ENCODE measurements at places on chromosomes 1 and 21.
A peak's percentile ranks its signal among the peaks of the same experiment; 100 is the strongest.

- DNase-seq, result no peak
These were observed 20.5 kb downstream of the RCSD1 start for GRCh38 chr1:167650269-167651160.

GRCh38 chr1:205122489-205122882 lies 708 bp upstream of the RBBP5 start:
- no peak for DNase-seq

GRCh38 chr21:46100426-46100825 lies 2.5 kb downstream of the COL6A2 start:
- no peak for DNase-seq

DNA sequence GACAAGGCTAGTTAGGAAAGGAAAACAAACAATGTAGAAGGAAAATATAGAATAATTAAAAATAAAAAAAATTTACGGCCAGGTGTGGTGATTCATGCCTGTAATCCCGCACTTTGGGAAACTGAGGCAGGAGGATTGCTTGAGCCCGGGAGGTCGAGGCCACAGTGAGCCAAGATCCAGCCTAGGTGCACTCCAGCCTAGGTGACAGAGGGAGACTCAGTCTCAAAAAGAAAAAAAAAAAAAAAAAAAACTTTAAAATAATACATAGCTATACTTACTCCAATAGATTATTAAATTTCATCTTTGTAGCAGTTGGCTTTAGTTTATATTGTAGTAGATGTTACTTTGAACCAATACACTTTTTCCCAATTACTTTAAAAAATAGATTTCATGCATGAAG lies 32.0 kb downstream of the LIN9 start:
- DNase-seq, result no peak

DNA sequence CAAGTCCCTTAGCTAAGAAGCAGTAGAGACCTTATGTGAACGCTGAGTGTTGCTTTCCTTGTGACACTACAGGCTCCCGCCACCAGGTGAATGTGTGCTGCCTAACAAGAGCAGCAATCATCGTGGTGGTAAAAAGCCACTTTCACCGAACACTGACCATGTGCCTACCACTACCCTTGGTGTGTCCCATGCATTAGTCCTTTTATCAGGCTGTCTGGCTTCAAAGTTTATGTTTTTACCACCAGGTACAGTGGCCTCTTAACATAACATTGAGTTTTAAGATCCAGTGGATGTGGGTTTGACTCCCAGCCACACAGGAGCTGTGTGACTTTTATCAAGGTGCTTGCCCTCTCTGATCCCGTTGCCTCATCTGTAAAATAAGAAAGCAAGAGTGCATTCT lies 1.7 kb downstream of the C1QB start:
- DNase-seq, result no peak

DNA sequence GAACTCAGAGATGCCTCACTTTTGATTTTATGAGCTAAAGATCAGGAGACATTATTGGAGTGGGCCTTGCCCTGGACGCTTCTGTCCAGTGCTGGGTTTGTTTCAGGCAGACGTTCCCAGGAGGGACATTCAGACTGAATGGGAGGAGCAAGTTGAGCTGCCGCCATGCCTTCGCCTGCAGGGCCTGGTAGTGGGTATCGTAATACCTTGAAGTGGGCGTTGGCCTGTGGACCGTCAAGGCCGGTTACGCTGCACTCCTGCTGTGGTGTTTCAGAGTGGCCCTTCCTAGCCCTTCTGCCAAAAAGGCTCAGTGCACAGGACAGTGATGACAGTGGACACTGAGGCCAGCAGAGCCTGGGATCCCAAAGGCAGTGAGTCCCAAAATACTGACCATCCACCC lies 1.6 kb downstream of the FAM3B start:
- no peak for DNase-seq

GRCh38 chr1:151134991-151135390 lies 11.4 kb downstream of the SEMA6C start:
- no peak for DNase-seq

DNA sequence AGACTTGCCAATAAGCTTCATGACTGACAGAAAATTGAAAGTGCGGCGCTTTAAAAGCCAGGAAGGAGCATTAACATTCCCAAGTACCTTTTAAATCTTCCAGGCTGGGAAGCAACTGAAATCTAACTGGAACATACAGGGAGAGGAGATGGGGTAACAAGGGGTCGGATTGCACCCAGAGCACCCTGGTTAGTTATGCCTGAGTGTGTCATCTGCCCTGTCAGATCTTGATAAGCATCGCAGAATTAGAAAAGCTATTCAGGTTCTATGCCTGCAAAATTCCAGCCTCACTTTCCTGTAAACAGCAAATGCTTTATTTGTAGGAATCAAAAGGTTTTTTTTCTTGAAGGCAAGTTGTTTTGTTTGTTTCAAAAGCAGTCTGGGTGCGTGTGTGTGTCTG lies 58.5 kb downstream of the SERBP1 start:
- no peak for DNase-seq

GRCh38 chr1:150546294-150546937 lies 2.8 kb upstream of the ADAMTSL4 start:
- no peak for DNase-seq

DNA sequence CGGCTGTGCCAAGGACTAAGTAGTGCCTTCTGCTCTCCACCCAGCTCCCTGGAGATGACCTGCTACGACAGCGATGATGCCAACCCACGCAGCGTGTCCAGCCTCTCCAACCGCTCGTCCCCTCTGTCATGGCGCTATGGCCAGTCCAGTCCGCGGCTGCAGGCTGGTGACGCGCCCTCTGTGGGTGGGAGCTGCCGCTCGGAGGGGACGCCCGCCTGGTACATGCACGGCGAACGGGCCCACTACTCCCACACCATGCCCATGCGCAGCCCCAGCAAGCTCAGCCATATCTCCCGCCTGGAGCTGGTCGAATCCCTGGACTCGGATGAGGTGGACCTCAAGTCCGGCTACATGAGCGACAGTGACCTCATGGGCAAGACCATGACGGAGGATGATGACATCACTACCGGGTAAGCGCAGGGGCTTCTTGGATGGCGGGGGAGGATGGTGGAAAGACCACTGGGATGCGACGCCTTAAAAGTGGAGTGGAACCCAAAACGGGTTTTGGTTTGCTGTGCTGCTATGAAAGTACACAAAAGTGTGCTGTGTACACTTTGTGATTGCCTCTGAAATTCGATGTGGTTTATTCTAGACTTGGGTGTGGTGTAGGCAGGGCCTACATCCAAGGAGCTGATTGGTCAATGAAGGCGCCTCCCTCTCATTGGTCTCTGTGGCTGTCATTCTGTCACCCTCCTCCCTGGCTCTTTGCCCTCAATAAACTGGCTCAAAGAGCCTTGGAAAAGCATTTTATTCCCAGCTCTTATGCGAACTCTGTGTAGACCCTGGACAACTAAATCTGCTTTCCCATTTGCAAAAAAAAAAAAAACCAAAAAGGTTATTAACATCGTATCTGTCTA lies 110.4 kb upstream of the IPO9 start:
- DNase-seq, result no peak

- no peak for DNase-seq
These were observed 10.7 kb downstream of the PLA2G5 start for GRCh38 chr1:20080441-20081352.

DNA sequence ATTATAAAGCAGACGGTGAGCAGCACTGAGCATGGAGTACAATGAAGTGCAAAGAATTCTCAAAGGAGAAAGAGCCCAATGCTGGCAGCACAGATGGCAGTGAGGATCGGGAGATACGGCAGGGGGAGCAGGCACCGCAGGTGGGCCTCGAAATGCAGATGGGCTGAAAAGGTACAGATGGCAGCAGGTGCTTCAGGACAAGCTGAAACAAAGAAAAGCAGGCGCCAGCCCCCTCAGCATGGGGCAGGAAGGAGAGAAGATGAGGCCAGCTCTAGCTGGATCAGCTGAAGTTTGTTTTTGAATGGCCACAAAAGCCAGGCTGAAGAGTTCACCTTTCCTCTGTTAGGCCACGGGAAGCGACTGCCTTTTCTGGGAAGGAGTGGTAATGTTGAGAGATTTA lies 7.7 kb downstream of the CFAP298 start:
- DNase-seq, result no peak

DNA sequence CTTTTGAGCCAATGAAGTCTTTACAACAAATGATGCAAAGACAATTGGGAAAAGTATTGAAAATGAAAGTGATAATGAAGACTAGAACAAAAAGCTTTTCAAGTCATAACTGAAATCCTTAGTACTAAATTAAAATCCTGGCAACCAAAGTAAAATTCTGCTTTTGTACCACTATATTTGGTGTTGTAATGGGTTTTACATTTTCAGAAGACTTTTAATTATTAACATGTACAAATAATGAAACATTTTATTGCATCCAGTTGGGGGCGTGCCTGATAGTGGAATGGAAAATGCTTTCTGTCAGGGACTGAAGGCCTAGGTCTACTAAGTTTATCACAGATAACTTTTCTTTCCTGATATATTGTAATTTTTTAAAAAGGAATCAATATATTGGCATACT lies 89.4 kb downstream of the SDCCAG8 start:
- DNase-seq, result no peak

GRCh38 chr1:154237880-154238506 lies 17.2 kb downstream of the UBAP2L start:
- DNase-seq, result no peak

- DNase-seq, result peak; percentile 9
These were observed 30.5 kb downstream of the MROH7 start for GRCh38 chr1:54671985-54672608.

- DNase-seq, result no peak
These were observed 12.5 kb upstream of the SPATC1L start for GRCh38 chr21:46196733-46197132.

DNA sequence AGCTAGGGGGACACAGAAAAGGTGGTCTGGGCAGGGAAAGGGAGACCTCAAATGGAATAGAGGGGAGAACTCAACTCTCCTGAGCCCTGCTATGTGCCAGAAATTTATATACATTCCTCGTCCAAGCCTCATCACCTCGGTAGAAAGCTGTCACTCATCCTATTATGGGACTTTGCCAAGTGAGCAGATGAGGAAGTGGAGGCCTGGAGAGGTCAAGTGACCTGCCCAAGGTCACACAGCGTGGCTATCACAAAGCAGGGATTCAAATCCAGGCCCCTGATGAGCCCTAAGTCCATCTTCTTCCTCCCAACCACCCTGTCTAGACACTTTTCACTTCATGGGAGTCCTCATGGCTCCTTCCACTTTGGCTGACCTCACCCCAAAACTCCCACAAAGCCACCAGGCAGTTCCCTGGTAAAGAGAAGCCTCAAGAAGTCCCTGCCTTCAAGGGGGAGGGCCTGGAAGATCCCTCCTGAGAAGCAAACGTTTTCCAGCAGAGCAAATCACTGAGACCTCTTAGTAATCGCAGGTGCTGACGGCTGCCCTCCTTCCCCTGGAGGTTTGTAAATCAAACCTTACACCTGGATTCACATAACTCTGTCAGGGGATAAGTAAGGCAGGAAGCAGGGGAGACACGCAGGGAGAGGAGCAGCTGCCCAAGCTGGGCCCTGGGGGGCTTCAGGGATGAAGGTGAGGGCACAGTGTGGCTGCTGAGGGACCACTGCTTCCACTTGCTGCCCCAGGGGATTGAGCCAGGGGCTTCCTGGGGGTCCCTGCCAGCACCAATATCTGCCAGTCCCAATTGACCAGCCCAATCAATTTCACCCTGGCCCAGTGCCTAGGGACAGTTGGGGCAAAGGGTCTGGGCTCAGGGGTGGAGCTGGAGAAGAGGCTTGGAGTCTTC lies 351.2 kb downstream of the MATN1 start:
- no peak for DNase-seq

DNA sequence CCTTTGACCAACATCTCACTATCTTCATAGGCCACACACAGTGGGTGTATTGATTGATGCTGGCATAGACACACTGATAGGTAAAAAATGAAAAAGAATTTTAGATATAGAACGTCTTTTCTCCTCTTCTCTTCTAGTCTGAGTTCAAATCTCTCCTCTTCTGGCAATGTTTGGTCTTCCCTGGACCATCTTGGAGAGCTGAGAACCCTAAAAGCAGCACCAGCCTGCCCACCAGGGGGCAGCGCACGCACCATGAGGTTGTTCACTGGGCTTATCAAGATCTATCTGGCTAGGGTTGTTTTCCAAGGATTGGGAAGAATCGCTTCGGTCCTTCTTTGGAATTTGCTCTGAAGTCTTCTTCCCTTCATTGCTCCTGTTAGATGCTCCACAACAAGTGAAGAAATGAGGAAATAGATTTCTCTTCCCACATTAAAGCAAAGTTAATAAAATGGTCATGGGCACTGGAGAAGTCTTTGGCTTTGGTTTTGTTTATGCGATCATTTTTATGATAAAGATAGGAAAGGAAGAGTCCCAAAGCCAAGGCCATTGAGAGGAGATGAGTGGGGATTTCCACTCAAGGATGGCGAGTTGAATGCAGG lies 104.0 kb upstream of the OLIG2 start:
- no peak for DNase-seq

DNA sequence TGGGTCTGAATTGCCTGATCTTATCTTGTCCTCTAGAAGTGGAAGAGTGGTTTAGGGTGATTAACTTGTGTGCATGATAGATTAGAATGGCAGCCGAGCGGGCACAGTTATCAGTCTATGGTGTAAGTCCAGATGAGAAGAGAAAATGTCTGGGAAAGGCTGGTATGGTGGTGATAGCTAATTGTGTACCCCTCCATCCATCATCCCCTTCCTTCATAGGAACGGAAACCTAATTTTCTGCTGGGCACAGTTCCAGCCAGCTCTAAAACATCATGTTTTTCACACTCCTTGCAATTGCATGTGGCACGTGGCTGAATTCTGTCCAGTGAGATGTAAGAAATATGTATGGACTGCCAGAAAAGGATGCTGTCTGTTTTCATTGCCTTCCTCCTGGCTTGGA lies 40.9 kb upstream of the ZP4 start:
- no peak for DNase-seq

GRCh38 chr1:244730153-244730933 lies 77.4 kb downstream of the DESI2 start:
- no peak for DNase-seq

- DNase-seq, result no peak
These were observed 10.1 kb downstream of the TMEM200B start for GRCh38 chr1:29113413-29114117.

DNA sequence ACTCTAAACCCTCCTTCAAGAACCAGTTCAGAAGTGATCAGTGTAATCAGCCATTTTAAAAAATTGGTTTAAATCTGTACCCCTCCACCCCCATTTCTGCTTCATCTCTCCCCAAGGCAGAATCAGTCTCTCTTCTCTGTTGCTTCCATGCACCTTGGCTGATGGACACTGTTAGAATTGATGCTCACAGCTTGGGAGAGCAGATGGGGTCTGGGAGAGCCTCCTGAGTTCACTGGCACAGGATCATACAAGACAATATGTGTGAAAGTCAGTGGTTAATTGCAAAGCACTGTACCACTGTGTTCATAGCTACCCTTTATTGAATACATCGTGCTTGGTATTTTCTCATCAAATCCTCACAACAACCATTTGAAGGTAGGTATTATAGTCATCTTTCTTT lies 140.9 kb downstream of the ROR1 start:
- DNase-seq, result no peak
